Caki2 (cell line): ENCODE measurements at places on chromosomes 13 and 19. TPM values are rescaled to one million over a fixed set of nuclear protein-coding genes. Genes with fewer than 3 reads are reported as not detected.

The PRR36 gene
- 0.03 TPM in 1 of 2 replicates, not detected in the other for total RNA-seq

The ZNF446 gene
- total RNA-seq = 19.2 and 23.1 TPM in 2 replicates

The CFD gene
- total RNA-seq = 6.8 and 9.9 TPM in 2 replicates

The SYT3 gene
- total RNA-seq = 0.14 and 0.26 TPM in 2 replicates

The OR7C1 gene
- total RNA-seq = not detected in 2 replicates

The MYH14 gene
- 19.6 and 21.7 TPM in 2 replicates for total RNA-seq

DNA sequence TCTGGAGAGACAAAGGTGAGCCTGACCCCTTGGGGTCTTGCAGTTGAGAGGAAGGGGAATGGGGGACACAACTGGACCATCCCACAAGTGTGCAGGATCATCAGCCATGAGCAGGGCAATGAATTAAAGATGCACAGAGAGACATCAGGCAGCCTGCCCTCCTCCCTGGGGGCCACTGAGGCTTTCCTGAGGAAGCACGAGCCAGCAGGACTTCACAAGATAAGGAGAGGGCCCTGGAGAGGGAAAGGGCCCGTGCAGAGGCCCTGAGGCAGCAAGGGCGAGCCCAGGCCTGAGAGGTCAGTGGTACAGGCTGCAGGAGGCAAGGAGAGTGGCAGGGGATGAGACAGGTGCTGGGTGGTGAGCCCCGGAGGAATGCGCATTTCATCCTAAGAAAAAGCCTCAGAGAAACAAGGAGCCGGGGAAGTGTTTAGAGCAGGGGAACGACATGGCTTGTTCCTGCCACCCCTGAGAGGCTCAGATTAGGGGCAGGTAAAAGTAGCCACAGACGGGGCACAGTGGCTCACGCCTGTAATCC lies 9.0 kb upstream of the PRKD2 start:
- DNase-seq = no peak

GRCh38 chr13:45278096-45278645 lies 62.8 kb downstream of the TPT1 start:
- no peak for DNase-seq

- no peak for DNase-seq
These were observed 118.7 kb downstream of the POSTN start for GRCh38 chr13:37479916-37480315.

- no peak for DNase-seq
These were observed 24.1 kb upstream of the PSG7 start for GRCh38 chr19:42961119-42961518.

DNA sequence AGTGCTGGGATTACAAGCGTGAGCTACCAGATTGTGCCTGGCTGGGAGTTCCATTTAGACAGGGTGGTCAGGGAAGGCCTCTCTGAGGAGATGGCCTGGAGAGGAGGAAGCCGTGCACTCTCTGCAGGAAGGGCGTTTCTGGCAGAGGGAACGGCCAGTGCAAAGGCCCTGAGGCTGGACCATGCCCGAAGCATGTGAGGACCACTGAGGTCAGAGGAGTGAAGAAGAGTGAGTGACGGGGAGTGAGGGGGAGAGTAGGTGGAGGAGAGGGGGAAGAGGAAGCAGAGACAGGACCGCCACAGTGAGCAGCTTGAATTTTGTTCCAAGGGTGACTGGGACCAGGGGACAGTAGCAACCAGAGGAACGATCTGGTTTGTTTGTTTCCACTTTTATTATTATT lies 32.6 kb downstream of the CELF5 start:
- DNase-seq = no peak

- DNase-seq = no peak
These were observed 61.7 kb downstream of the ARHGAP35 start for GRCh38 chr19:46922465-46922864.

DNA sequence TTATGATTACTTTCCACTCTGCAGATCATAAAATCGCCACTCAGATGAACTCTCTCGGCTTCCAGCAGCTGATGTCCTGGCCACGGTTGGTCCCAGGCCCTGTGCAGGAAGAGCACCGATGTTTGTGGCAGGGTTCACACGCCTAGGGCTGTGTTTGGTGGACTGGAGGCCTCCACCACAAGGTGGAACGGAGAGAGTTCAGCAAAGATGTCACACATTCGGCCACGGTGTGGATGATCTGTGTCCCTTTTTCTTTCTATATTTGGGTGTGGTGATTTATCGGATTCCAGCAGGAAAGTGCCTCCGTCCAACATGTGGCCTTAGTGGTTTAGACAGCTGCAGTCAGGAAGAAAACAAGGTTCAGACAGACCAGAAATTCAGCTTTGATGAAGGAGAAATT lies 521 bp upstream of the SHISA2 start:
- DNase-seq = no peak

- DNase-seq = no peak
These were observed 7.9 kb downstream of the PIP5K1C start for GRCh38 chr19:3692141-3693024.

- peak; percentile 86 for DNase-seq
These were observed 14.4 kb downstream of the CIC start for GRCh38 chr19:42283188-42284065.

DNA sequence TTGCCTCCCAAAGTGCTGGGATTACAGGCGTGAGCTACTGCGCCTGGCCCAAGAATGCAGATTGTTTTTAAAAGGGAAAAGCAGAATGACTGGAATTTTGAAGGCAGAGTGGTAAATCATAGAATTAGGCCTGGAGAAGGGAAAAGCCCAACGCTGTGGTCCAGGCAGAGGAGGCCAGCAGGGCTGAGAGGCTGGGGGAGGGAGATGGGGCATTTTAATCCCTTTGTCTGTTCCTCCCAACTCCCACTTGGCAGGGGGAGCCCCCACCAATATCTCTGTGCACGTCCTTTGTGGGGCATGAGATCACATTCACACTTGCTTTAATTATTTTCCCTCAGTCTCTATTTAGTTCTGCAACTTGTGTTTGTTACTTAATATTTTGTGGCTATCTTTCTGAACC lies 54.4 kb upstream of the RANBP3 start:
- no peak for DNase-seq

DNA sequence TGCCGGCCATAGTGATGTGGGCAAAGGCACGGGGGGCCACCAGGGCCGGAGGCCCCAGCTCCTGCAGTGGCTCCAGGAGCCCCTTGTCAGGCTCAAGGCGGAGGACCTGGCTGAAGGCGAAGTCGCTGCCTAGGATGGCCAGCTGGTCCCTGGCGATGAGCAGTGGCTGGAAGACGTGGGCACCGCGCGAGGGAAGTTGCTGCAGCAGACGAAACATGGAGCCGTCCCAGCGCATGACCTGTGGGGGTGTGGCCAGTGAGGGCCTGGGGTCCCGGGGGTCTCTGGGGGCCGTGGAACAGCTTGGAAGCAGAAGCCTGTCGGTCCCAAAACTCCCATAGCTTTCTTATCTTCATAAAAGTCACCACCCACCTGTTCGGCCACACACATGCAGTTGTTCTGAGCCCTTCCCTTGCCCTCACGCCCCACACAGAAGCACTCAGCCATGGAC lies 9.6 kb downstream of the LGI4 start:
- DNase-seq = no peak

- no peak for DNase-seq
These were observed 2.8 kb upstream of the CERS4 start for GRCh38 chr19:8206147-8207087.

- peak; percentile 51 for DNase-seq
These were observed 5.6 kb downstream of the LIPE start for GRCh38 chr19:42421591-42422031.

- no peak for DNase-seq
These were observed 6.7 kb downstream of the CXCL17 start for GRCh38 chr19:42436006-42436405.

DNA sequence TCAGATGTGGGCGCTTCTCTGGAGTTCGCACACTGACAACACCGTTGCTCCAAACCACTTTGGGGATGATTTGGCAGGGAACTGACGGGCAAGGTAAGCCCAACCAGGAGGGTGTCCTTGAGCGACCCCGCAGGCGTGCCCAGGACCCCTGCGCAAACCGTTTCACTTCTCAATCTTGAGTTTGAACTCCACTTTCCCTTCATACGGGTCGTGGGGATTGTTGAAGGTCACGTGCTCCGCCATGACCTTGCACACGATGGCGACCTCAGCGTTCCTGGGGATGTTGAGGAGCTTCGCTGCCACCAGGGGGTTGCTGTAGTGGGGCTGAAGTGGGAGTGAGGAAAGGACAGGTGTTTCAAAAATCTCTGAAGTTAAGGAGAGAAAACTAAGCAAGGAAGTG lies 8.8 kb downstream of the ATP4B start:
- DNase-seq = no peak

- peak; percentile 4 for DNase-seq
These were observed 76.2 kb upstream of the TNFSF11 start for GRCh38 chr13:42497798-42498197.

- DNase-seq = peak; percentile 7
These were observed 31.6 kb downstream of the WDR87 start for GRCh38 chr19:37874784-37875183.

GRCh38 chr13:99378985-99379733 lies 72.0 kb upstream of the GPR183 start:
- no peak for DNase-seq

- DNase-seq = no peak
These were observed 15.7 kb downstream of the RANBP3 start for GRCh38 chr19:5961969-5962945.

DNA sequence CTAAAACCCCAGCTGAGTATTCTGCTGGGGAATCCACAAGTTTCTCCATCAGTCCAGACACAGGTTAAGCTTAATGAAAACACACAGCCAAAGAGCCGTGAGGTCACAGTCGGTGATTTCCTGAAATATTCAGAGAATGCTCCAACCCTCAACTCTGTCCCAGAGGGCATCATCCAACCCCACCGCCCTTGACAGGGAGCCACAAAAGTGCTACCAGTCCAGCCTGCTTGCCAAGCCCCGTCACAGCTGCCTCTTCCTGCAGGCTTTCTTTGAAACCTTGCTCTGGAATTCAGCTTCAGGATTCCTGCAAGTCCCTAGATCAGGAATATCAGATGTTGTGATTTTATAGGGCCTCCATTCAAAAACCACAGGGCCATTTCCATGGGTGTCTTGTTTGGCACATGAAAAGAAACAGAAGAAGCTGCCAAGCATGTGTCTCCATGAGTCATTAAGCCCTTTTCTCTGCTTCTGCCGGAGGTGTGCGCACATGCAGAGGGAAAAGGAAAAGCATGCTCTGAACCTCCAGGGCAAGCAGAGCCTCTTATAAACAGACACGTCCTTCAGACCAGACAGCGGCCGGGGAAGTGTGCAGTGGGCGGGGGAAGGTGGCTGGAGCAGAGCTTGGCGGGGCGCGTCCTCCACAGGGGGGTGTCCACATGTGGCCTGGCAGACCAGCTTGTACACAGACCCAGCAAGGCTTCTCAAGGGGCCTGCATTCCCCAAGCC lies 164.7 kb downstream of the KATNAL1 start:
- peak; percentile 92 for DNase-seq

DNA sequence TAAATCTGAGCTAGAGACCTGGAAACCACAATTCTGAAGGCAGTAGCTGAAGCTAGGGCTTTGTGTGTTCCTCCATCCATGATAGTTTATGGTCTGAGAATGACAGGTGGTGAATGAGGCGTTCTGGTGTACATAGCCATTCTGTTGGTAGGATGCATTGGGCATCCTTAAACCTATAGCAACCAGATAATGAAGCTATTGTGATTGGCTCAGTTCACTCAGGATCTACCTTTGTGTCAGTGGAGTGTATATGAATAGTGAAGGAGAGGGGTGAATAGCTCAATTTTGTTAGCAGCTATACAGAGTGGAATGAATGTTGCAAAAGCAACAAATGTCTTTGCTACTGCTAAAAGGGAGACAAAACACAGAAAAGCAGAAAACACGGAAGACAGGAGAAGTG lies 80.0 kb upstream of the PCDH20 start:
- DNase-seq = no peak

GRCh38 chr13:39888865-39889810 lies 233.7 kb downstream of the COG6 start:
- no peak for DNase-seq

GRCh38 chr13:40381935-40382764 lies 284.3 kb downstream of the FOXO1 start:
- no peak for DNase-seq

GRCh38 chr13:81320516-81320915 lies 979.6 kb upstream of the SPRY2 start:
- DNase-seq = no peak

DNA sequence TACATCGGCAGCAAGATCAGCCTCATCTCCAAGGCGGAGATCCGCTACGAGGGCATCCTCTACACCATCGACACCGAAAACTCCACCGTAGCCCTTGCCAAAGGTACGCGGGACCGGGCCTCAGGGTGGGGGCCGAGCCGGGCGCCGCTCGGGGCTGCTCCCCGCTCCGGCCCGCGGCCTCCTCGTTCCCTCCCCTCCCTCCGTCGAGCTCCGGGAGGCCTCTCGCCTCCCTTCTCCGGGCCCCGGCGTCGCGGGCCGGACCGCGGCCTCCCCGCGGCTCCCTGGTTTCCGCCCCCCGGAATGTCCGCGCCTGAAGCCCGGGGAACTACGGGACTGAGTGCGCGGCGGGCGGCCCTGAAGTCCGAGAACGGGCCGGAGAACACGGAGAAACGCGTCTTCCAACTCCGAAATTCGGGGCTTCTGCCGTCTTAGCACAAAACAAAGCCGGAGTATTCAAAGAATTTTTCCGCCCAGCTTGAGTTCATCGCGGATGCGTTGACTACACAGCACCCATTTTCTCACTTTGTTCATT lies 423 bp downstream of the LSM14A start:
- DNase-seq = no peak
